Umbilical cord (tissue), 2 donors: ENCODE measurements at places on chromosomes 6 and 20. TPM values are rescaled to one million over a fixed set of nuclear protein-coding genes. Genes with fewer than 3 reads are reported as not detected.

The SNAP25 gene
- 6.7 TPM for total RNA-seq

The HLA-DPA1 gene
- total RNA-seq, result 24.8 TPM

DNA sequence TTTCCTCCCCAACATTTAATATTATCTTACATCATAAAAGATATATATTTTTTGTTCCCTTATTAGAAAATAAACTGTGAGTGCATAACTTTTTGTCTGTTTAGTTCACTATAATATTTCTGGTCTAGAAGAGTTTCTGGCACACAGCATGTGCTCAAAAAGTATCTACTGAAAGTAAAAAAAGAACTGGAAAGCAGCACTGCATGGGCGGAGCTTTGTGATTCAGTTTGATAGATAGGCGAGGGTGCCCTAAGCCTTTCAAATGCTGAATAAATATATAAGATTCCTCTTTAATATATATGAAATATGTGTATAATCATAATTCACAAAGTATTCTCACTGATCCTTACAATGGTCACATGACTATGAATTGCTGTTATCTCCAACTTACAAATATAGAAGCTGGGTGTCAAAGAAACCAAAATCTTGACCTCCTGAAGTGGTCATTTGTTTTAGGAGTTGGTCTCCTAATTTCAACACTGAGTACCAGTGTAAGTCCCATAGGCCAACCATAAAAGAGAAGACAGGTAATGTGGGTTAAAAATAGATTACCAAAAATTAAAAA is 50.8 kb downstream of the OR2B2 start:
- DNase-seq, result no peak

DNA sequence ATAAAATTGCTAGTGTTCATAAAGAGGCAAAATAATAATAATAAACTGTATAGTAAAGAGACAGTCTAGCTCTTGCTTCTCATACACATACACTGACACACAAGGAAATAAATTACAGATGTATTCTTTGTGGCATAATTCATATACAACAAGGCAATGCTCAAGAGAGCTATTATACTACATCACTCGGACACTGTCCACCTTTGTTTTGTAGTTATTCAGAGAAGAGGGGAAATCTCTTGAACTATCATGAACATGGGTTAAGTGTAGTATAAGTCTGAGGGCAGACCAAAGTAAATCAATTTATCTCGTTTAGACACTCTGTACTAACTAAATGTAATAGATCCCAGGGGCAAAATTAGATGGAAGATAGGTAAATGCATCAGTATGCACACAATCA is 72.7 kb upstream of the PHIP start:
- no peak for DNase-seq

DNA sequence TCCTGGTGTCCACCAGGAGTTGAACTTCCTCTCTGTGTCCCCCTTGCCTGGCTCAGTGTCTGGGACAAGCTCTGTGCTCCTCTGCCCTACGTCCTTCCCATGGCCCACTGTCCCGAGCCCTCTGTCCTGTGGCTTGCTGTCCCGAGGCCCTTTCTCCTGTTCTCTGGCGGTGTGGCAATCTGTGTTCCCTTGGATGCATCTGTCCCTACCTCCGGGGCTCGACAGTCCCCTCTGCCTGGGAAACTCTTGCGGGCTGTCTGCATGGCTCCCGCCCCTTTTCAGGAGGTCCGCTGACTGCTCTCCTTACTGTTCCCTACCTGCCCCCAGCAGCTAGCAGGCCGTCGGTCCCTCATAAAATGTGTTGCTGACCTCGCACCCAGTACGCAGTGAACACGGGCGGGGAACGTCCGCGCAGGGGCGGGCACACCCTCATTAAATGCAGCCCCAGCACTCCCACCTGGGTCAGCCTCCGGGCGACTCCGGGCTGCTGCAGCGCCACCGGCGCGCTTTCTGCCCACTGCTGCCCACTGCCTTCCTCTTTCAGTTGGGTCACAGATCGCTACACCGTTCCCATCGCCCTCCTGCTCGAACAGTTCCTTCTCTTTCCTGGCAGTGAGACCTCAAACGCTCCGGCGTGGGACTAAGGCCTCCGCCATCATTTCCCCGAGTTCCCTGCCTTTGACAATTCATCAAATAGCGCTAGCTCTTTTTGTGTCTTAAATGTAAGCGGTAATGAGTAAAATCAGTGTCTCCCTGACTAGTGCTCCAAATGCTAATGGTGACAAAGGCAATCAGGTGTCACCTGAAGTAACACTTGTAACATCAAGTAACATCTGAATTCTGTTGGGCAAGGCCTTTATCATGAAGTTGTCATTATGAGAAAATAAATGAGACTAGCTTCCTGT is 60.5 kb downstream of the RSPH3 start:
- DNase-seq, result peak; percentile 17
